Hepatic stellate cell (primary cell): ENCODE measurements at places on chromosomes 6 and 20.

- DNase-seq: no peak
These were observed 17.3 kb upstream of the CCDC167 start for GRCh38 chr6:37516920-37517405.

GRCh38 chr6:41451515-41452163, 94.5 kb upstream of the FOXP4 start:
- DNase-seq: peak; percentile 70

DNA sequence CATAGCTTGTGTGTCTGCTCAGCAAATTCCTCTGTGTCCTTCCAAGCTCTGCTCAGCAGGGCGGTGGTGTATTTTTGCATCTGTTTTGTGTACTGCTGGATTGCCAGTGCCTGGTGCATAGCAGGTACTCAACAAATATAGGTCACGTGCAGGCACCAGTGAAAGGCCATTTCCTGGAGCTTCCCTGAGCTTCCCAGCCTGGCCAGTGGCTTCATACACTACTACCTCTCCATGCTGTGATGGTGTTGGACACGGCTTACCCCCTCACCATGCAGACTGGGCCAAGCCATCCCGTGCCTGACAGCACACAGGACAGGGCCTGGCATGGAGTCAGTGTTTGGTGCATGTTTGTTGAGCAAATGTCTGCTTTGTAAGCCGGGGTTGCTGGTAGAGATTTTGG, 7.7 kb upstream of the PHACTR3 start:
- DNase-seq: no peak

DNA sequence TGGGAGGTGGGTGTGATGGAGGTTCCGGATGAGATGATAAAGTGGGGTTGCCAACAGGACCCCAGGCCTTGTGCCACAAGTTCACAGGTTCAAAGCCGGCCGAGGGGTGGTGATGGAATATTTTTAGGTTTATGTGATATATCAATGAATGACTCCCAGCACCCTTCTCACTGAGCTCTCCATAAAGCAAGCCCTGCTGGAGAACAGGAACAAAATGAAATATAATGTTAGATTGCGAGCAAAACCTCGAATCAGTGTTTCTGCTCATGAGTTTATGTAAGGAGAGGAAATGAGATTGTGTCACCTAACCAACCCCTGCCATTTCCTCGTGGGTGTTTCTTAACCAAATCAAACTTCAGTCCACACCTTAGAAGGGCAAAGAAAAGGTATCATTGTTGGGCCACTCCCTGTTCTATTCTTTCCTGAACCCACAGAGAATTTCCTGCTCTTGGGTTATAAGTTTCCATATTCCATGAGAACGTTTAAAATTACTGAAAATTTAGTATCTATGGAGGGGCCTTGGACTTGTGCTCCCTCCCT, 192.2 kb upstream of the EXOC2 start:
- no peak for DNase-seq

- DNase-seq: no peak
These were observed 125.6 kb downstream of the TSHZ2 start for GRCh38 chr20:53097791-53098190.

GRCh38 chr20:19741924-19742323, 16.1 kb upstream of the RIN2 start:
- no peak for DNase-seq

GRCh38 chr6:62615366-62616015, 329.5 kb upstream of the KHDRBS2 start:
- DNase-seq: no peak

GRCh38 chr6:16437095-16437494, 198.7 kb downstream of the GMPR start:
- no peak for DNase-seq

DNA sequence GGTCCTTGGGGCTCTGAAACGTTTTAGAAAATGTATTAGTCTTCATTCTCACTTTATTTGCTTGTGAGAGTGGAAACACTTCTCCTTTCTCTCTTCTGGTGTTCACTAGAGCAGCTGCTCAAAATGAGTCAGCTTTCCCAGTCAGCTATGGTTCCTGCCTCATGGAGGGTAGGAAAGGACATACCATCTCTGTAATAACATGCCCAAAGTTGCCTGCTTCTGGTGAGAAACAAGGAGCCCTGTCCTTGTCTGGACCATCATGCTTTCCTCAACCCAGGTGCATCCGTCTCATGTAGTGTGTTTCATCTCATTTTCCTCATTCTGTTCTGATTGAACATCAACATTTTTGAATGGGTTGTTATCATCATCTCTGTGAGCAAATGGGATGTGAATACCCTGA, 17.1 kb upstream of the TINAG start:
- peak; percentile 7 for DNase-seq

- no peak for DNase-seq
These were observed 20.5 kb upstream of the SNRPC start for GRCh38 chr6:34736823-34737222.

- DNase-seq: peak; percentile 10
These were observed 106.0 kb downstream of the MYO6 start for GRCh38 chr6:75855052-75855451.

GRCh38 chr20:19758133-19758500, at the start of gene RIN2:
RIN2 (plus strand) TSS chr20:19758258; CDS start chr20:19889602, 131,344 bp downstream.
- peak; percentile 74 for DNase-seq

DNA sequence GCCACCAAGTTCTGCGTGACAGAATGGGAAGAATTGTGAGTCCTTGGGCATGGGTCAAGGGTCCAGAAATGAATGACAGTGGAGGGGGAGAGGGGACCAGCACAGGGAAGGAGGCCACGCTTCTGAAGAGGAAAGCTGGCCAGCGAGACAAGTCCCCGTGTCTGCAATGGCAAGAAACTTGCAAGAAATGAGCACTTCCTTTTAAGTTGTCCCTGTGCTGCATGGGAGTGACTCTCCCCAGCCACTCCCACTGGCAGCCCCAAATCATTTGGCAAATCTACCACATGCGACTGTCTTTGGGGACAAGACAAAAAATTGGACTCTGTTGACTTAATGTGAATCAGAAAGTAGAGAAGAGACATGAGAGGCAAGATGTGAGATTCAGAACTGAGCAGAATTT, 242.2 kb upstream of the RREB1 start:
- DNase-seq: no peak
